GM12865 (cell line): ENCODE measurements at places on chromosomes 4 and X.

GRCh38 chrX:48511560-48511959 lies 2.8 kb downstream of the PORCN start:
- no peak for DNase-seq

DNA sequence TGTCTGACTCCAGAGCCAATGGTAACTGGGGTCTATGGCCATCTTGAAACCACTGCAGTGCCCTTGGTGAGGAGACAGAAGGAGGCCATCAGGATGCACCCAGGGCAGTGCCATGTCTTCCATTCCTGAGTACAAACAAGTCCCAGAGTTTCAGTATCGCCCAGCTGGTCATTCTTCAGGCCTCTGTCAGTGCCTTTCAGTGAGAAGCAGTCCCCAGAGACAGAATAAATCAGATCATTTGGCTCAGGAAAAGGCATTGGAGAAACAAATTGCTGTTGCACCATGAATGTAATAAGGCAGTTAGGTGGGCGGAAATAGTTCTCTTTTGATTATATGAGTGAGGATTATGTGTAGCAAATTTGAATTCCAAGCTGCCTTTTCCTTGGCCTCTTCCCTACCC lies 21.3 kb downstream of the ADGRG4 start:
- DNase-seq: no peak

DNA sequence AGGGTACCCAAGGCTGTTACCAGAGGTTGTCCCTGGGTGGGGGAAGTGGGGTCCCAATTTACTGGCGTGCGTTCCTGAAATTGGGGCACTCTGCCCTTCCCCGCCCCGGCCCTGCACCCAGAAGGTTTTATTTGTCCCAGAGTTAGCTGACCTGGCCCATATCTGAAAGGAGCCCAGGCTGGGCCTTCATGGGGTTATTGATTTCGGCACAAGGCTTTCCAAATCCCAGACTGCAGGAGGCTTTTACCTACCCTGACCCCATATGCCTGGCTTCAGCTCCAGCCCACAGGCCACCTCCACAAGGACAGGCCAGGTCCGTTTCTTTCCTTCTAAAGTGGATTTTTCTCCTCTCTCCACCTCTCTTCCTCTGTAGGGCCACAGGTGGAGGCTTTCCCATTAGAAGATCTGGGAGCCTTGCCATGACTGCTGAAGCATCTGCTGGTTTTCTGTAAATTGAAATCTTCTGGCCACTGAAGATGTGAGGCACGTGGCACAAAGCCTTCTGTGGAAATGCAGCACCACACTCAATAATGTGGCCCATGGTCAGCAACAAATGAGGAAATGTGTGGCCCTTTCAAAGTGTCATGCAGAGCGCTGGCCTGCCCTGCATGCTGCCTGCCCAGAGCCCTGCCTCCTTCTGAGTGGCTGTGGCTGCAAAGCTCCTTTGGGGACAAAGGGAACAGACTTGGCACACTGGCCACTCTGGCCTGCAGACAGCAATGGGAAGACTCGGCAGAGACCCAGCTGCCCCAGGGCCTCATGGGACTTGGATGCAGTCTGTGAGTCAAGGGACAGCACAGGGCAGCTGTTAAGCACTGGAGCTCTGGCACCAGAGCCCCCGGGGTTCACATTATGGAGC lies 43.1 kb upstream of the MTM1 start:
- no peak for DNase-seq

DNA sequence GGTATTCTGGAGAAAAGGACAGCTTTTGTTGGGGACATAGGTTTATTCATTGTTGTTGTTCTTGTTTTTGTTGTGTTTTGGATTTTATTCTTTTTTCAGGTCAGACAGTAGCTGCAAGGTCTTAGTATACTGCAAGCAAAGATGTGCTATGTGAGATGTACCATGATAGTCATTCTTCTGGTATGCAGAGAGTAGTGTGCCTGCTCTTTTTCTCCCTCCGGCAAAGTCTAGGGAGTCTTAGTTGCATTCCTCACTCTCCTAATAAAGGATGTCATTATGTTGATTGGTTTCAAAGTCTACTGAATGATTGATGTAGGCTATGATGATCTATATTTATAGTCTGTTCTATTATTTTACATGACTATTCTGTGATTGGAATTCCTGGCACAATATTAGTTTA lies 119.9 kb upstream of the POF1B start:
- DNase-seq: no peak

DNA sequence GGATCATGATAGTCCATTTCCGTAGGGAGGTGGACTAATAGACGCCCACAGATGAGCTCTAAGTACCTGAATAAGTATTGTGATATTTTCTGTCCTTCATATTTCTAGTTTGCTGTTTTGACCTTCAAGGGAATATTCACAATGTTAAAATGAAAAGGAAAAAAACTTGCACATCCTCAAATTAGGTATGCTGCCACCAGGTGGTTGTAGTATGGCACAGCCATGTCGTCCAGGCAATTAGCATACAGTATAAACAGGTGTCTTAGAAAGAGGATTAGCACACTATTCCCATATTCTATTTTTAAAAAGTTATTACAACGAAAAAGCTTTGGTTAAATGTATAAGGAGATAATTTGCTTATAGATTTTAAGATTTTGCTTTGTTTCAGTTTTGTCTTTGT lies 802.0 kb downstream of the RPA4 start:
- peak; percentile 30 for DNase-seq

DNA sequence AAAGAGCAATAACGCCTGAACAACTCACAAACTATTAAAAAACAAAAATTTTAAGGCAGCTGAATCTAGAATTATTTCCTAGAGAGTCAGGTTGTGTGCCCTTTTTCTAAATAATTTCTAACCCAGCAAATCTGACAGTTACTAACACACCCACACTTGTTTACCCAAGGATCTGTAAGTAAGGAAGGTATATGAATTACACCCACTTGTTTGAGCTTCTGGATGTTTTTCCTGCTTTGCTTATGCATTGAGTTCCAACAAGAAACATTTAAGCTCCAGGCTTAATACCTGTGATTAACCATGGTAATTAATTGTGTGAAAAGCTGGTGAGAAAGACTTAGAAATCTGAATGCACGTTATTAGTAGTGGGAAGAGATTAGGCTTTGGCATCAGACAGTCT lies 1.5 kb downstream of the NIPAL1 start:
- DNase-seq: no peak

DNA sequence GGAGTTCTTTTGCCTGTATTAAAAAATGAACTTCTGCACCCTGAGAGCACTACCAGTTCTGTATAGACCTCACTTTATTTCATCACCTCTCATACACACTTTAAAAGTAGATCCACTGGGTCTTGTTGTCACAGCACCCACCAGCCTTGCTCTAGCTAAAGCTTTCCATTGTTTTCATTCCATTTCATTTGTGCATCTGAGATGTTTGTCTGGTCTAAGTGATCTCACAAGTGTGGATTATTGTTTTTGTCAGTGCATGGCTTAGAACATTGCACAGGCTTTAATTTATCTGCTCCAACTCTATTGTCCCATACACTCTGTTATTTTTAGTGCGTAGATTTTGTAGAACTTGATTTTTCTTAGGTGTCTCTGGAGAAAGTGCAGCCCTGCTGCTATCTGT lies 1157.5 kb upstream of the PABPC4L start:
- no peak for DNase-seq

GRCh38 chr4:184988611-184989010 lies 29.7 kb upstream of the HELT start:
- no peak for DNase-seq

DNA sequence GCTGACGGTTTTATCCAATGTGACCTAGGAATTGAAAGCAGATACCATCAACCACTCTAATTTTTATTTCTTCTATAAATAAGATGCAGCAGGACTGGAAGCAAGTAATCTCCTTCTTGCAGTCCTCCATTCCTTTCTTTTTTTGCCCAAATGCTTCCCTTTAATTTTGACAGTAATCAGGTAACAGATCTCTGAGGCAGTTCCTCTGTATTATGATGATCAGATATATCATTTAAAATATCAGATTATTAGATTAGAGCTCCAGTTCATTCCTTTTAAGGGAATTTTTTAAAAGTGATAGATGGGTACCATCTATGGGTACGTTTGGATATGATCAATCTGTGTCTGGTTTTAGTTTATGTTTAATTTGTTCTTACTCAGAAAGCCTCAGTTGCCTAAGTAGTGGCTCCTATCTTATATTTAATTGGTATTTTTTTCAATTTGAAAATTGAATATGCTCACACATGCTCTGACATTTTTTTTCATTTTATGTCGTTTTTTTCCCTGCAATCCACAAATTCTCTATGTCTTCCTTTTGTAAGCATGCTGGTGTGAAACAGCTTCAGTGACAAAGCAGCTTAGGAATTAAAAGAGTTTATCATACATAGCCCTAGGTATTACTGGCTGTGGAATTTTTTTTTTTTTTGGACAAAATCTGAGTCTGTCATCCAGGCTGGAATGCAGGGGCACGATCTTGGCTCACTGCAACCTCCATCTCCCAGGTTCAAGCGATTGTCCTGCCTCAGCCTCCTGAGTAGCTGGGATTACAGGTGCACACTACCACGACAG lies 73.7 kb upstream of the ANK2 start:
- DNase-seq: no peak

- DNase-seq: no peak
These were observed 17.0 kb downstream of the XIAP start for GRCh38 chrX:123876844-123877243.

GRCh38 chr4:56273391-56273790 lies 113.9 kb downstream of the AASDH start:
- DNase-seq: no peak

DNA sequence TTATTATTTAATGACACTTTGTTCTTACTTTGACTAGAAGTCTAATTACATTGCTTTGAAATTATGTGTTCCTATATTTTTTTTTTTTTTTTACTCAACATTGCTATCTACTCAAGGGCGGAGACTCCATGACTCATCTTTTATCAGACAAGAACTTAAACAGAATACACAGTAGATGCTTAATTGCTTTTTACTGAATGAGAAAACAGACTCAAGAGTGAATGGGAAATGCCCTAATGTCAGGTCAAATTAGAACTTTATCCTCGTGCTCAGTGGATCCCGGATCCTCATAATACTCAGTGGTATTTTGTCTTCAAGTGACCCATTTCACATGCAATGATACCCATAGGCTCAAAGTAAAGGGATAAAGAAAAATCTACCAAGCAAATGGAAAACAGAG lies 954.5 kb upstream of the IGFBP7 start:
- no peak for DNase-seq

- no peak for DNase-seq
These were observed 512.0 kb upstream of the FAT1 start for GRCh38 chr4:187235456-187236170.
